Right lobe of liver (tissue), 6 donors: ENCODE measurements at places on chromosomes 13 and 19.

DNA sequence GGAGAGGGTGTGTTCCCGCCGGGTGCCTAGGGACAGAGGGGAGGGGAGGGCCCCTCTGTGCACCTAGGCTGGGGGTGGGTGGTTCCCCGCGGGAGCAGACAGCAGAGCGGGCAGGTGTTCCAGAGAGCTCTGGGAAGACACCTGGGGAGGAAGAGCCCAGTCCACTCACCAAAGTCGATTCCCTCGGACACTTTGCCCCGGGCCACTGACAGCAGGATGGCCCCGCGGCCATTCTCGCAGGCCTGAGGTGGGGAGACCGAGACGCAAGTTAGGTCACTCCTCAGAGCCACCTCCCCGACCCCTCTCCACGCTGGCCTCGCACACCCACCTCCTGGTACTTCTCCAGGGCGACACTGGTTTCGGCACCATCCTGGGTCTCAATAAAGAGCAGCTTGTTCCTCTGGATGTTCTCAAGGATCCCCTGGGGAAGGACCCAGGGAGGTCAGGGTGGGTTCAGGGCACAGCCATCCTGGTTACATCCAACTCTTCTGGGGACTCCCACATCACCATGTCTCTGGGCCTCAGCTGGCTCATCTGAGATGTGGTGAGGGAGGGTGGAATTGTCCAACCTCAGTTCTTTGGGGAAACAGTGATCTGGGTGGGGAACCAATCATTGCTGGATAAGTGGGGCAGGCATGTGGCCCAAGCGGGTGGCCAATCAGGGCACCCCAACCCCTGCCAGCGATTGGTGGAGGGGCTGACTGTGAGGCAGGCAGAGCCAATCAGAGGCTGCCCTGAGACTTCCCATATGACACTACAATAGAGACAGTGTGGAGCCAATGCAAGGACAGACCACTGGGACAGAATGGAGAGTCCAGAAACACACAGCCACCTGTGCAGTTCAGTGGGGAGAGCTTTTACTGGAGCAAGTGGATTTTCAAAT is 12.6 kb downstream of the KLC3 start:
- DNase-seq = no peak
- no peak overlapping the region for H3K27ac ChIP-seq
- no peak overlapping the region for H3K4me3 ChIP-seq
- H3K4me1 ChIP-seq = no peaks in the 10 kb centered on the region

GRCh38 chr13:46211116-46211482 is 629 bp upstream of the LRRC63 start:
- no peak for DNase-seq
- H3K27me3 ChIP-seq = no peaks in the 10 kb centered on the region
- H3K4me1 ChIP-seq = no peaks in the 10 kb centered on the region

DNA sequence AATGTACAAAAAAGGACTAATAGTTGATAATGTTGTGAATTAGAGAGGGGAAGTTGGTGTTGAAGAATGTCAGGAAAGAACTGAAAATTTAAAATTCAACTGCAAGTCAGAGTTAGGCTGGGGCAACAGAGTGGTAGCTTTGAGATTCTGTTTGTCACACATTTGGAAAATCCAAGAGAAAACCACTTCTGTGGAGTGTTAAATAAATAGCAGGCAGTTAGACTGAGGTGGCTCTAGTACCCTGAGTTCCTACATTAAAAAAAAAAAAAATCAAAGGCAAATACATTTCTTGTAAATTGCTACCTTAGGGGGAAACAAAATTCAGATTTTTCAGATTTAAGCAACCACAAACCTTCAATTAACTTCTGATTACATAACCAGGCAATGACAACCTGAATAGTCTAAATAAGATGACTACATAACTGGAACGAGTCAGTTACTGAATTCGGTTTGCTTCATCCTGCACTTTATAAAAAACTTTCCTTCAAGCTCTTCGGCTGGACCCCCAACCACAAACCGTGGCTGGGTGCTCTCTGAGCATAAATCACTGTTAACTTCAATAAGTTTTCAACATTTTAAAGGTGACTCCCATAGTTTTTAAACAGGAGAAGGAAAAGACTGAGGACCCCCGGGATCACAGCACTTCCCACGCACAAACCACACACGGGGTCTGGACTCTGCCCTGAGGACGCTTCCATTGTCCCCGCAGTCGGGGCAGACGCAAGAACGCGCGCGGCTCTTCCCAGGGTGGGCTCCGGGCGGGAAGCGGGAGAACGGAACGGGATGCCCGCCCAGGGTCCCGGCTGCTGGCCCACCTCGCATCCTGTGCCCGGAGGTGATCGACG is 725 bp downstream of the ZNF682 start:
- H3K4me3 ChIP-seq = peak overlapping the region; percentile 62
- DNase-seq = no peak
- no peaks in the 10 kb centered on the region for H3K36me3 ChIP-seq
- H3K27me3 ChIP-seq = no peaks in the 10 kb centered on the region
- no peaks in the 10 kb centered on the region for H3K4me1 ChIP-seq

- H3K36me3 ChIP-seq = no peaks in the 10 kb centered on the region
- no peaks in the 10 kb centered on the region for H3K27me3 ChIP-seq
- H3K4me3 ChIP-seq = no peak overlapping the region
- no peak overlapping the region for H3K27ac ChIP-seq
- no peak for DNase-seq
Observed at GRCh38 chr19:51147663-51148062, 5.6 kb downstream of the SIGLEC7 start.

- H3K27ac ChIP-seq = peak overlapping the region; percentile 94
- H3K4me3 ChIP-seq = no peak overlapping the region
- H3K27me3 ChIP-seq = no peaks in the 10 kb centered on the region
- no peaks in the 10 kb centered on the region for H3K36me3 ChIP-seq
- H3K4me1 ChIP-seq = no peaks in the 10 kb centered on the region
Observed at GRCh38 chr19:46193678-46194077, 35.9 kb upstream of the IGFL1 start.

DNA sequence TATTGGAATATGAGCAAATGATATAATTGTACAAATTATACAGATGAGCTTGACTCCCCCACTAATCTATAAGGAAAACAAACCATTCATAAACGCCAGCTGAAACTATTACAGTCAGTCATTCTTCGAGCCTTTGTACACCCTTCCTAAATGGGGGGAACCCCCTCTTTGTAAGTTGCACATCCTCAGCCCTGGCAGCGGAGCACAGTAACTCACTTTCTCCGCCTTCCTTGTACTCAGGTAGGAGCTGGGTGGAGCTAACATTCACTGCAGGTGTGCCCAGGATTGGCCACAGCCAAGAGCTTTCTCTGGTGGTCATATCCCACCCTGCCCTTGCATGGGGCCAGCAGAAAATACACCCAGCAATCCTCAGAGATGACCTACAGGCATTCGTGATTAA is 28.6 kb downstream of the PIN1 start:
- H3K36me3 ChIP-seq = no peaks in the 10 kb centered on the region
- no peak overlapping the region for H3K27ac ChIP-seq
- H3K4me1 ChIP-seq = no peaks in the 10 kb centered on the region
- no peak for DNase-seq

GRCh38 chr13:94115054-94115453 is 364.4 kb downstream of the DCT start:
- DNase-seq = no peak
- H3K4me1 ChIP-seq = no peaks in the 10 kb centered on the region
- H3K27me3 ChIP-seq = no peaks in the 10 kb centered on the region
- H3K27ac ChIP-seq = no peak overlapping the region

DNA sequence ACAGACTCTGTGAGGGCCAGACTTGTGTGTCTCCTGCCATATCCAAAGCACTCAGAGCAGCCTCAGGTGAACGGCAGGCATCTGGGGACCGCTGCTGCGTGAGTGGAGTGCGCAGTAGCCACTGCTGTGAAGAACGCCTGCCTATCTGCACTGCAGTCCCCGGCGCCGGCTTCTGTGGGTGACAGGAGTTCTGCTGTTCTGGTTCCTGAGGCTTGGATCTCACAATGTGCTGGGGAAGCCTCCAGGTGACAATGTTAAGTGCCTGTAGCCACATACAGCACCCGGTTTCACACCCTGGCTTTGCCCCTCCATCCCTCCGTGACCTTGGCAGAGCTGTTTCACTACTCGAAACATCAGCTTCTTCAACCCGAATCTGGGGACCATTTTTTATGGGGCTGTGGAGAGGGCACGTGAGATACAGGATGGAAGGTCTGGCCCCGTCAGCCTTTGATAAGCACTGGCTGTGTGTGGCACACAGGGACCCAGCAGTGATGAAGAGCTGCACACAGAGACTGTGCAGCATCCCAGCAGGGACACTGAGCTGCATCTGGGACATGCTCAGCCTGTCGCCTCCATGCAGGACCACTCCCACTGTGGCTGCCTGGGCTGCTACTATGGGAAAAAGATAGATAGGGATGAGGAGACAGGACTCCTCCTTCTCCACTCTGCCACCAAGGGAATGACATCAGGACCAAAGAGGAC is 28.3 kb downstream of the ELAVL1 start:
- no peak overlapping the region for H3K27ac ChIP-seq
- DNase-seq = no peak
- no peaks in the 10 kb centered on the region for H3K27me3 ChIP-seq
- H3K4me3 ChIP-seq = no peak overlapping the region

- no peaks in the 10 kb centered on the region for H3K4me1 ChIP-seq
- no peak for DNase-seq
- no peaks in the 10 kb centered on the region for H3K27me3 ChIP-seq
- no peaks in the 10 kb centered on the region for H3K36me3 ChIP-seq
- H3K4me3 ChIP-seq = no peak overlapping the region
- no peak overlapping the region for H3K27ac ChIP-seq
Observed at GRCh38 chr13:59789558-59789957, 374.2 kb downstream of the DIAPH3 start.

DNA sequence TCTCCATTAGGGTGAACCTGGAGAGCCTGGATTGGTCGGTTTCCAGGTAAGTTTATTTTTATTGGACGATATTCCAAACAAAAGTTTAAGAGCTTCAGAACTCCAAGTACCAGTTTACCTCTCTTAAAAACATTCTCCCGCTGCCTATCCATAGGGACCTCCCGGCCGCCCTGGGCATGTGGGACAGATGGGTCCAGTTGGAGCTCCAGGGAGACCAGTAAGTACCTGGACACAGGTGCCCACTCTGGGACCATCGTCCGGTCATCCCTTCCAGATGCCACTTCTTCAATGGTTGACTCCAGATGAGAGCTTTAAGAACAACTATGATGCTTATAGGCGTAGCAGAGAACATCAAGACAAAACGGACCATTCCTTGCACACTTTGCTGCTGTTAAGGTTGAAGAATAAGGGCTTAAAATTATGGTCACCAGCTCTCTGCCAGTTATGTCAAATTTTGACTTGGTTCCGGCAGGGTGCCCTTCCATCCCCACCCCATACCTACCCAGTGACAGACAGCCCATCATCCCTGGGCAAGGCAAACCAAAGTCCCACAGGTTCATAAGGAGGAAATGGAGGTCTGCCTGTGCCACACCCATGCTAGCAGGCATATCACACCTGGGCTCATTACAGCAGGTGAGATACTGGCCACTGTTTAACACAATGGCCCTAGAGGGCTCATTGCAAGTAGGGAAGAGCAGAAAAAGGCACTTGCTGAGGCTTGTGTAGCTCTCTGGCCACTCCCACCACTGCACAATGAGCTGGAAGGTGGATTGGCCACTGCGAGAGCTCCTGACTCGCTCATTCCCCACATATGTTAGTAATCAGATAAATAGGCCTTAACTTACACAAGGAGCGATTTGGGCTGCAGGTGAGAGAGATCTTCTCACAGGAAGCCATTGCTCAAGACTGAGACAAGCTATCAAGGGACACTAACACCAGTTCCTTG is 123.6 kb downstream of the COL4A2 start:
- no peak for DNase-seq
- no peaks in the 10 kb centered on the region for H3K4me1 ChIP-seq
- H3K27ac ChIP-seq = no peak overlapping the region
- H3K36me3 ChIP-seq = no peaks in the 10 kb centered on the region
- H3K27me3 ChIP-seq = no peaks in the 10 kb centered on the region

- H3K36me3 ChIP-seq = no peaks in the 10 kb centered on the region
- no peaks in the 10 kb centered on the region for H3K27me3 ChIP-seq
- H3K4me1 ChIP-seq = no peaks in the 10 kb centered on the region
- H3K27ac ChIP-seq = no peak overlapping the region
- no peak overlapping the region for H3K4me3 ChIP-seq
- DNase-seq = no peak
Observed at GRCh38 chr13:37505531-37505930, 93.0 kb downstream of the POSTN start.

DNA sequence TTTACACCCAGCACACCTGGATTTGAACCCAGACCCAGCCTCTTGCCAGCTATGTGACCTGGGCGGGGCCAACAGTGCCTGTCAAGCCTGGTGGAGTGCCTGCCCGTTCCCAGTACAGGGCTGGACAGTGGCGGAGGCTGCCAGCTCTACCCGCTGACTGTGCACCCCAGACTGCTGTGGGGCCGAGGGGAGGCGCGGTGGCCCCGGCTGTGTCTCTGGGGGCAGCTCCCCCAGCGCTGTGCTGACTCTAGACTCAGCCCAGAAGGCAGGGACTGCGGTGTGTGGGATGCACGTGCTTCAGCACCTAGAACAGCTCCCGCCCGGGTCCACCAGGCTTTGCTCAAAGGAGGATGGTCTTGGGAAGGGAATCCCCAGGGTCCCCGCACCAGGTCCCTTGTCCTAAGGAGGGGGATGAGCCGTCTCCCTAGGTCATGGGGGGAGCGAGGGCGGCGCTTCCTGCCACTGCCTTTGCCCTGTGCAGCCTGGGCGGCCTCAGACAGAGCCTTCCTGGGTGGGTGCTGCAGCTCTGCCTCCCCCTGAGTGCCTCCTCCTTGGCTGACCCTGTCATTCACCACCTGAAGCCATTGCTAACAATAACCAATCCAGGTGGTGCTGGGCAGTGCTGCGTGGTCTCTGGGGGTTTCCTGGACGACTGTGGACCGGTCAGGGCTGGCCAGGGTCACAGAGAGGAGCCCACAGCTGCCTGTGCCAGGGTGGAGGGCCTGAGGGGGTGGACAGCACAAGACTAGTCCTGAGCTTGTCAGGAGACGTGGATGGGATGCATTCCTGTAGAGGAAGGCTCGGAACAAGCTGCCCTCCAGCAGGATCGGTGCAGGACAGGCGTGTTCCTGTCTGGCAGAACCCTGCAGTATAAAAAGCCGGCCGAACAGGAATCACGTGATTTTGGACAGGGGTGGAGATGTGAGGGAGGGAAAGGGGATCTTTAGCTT is 18.6 kb downstream of the TMEM255B start:
- no peak overlapping the region for H3K27ac ChIP-seq
- H3K4me3 ChIP-seq = no peak overlapping the region
- no peaks in the 10 kb centered on the region for H3K27me3 ChIP-seq
- no peak for DNase-seq
- H3K36me3 ChIP-seq = no peaks in the 10 kb centered on the region

GRCh38 chr19:35168196-35168595 is 13.7 kb downstream of the FXYD5 start:
- DNase-seq = no peak
- H3K4me1 ChIP-seq = no peaks in the 10 kb centered on the region
- no peaks in the 10 kb centered on the region for H3K27me3 ChIP-seq
